Lower lobe of right lung (tissue), 2 donors: ENCODE measurements at places on chromosomes 3 and 15. TPM values are rescaled to one million over a fixed set of nuclear protein-coding genes. Genes with fewer than 3 reads are reported as not detected.

DCLK3 gene
- 0.12 TPM for total RNA-seq

MYL3 gene
- total RNA-seq, result 2.0 TPM

ST3GAL6 gene
- 42.4 TPM for total RNA-seq

RABL3 gene
- 24.5 TPM for total RNA-seq

SEMA6D gene
- 10.2 TPM for total RNA-seq

CFAP44 gene
- 14.1 TPM for total RNA-seq

C3orf52 gene
- total RNA-seq, result 16.4 TPM

CCR1 gene
- total RNA-seq, result 47.4 TPM

EXD1 gene
- total RNA-seq, result not detected

CDHR4 gene
- total RNA-seq, result 9.6 TPM

EOMES gene
- total RNA-seq, result 1.9 TPM

TTLL13 gene
- total RNA-seq, result not detected

GP9 gene
- total RNA-seq, result 2.6 TPM

ATP10A gene
- 43.5 TPM for total RNA-seq

CLPX gene
- 43.4 TPM for total RNA-seq

FANCD2OS gene
- total RNA-seq, result not detected

HES1 gene
- total RNA-seq, result 29.5 TPM

FETUB gene
- total RNA-seq, result not detected

FOXL2 gene
- not detected for total RNA-seq

PXYLP1 gene
- 8.9 TPM for total RNA-seq

CLRN1 gene
- not detected for total RNA-seq

GOLGA6L4 gene
- total RNA-seq, result 1.6 TPM

CADM2 gene
- 0.83 TPM for total RNA-seq

BBS4 gene
- 18.5 TPM for total RNA-seq

HDDC3 gene
- 16.0 TPM for total RNA-seq

ANKRD34C gene
- not detected for total RNA-seq

EPHB3 gene
- total RNA-seq, result 4.9 TPM

CCNB2 gene
- total RNA-seq, result 2.0 TPM

ZBBX gene
- 15.2 TPM for total RNA-seq

CLDN11 gene
- 22.4 TPM for total RNA-seq

PPIP5K1 gene
- total RNA-seq, result 31.6 TPM

SPG11 gene
- total RNA-seq, result 99.7 TPM

TRIM71 gene
- 2.5 TPM for total RNA-seq

PLCH1 gene
- 14.0 TPM for total RNA-seq

RARB gene
- total RNA-seq, result 5.6 TPM

MAGEL2 gene
- 0.12 TPM for total RNA-seq

LRRC31 gene
- total RNA-seq, result 1.1 TPM

AMT gene
- total RNA-seq, result 8.4 TPM

CPEB1 gene
- total RNA-seq, result 2.7 TPM

TUSC7 gene
- total RNA-seq, result not detected

PTX3 gene
- total RNA-seq, result 3.2 TPM

MST1R gene
- total RNA-seq, result 27.3 TPM

GREM1 gene
- total RNA-seq, result 3.1 TPM

CYP11A1 gene
- 0.59 TPM for total RNA-seq

LYZL4 gene
- not detected for total RNA-seq

SLC25A20 gene
- 29.0 TPM for total RNA-seq

LMCD1 gene
- total RNA-seq, result 93.6 TPM

CFAP100 gene
- total RNA-seq, result 21.5 TPM

LTK gene
- 25.9 TPM for total RNA-seq

CXCR6 gene
- 4.3 TPM for total RNA-seq

GHSR gene
- total RNA-seq, result not detected

ZBTB47 gene
- total RNA-seq, result 20.0 TPM

SGO1 gene
- 0.71 TPM for total RNA-seq

FAM162A gene
- total RNA-seq, result 24.3 TPM

LCTL gene
- total RNA-seq, result not detected

HTD2 gene
- 8.7 TPM for total RNA-seq

NECTIN3 gene
- total RNA-seq, result 25.1 TPM

ASB7 gene
- total RNA-seq, result 14.3 TPM

LXN gene
- 18.8 TPM for total RNA-seq
